ENCODE measurements at places on chromosomes 12 and 14. TPM values are rescaled to one million over a fixed set of nuclear protein-coding genes. Genes with fewer than 3 reads are reported as not detected.
A peak's percentile ranks its signal among the peaks of the same experiment; 100 is the strongest.

- no peak for ATAC-seq
Observed at GRCh38 chr12:79997096-79997791, 62.3 kb upstream of the PPP1R12A start.

DNA sequence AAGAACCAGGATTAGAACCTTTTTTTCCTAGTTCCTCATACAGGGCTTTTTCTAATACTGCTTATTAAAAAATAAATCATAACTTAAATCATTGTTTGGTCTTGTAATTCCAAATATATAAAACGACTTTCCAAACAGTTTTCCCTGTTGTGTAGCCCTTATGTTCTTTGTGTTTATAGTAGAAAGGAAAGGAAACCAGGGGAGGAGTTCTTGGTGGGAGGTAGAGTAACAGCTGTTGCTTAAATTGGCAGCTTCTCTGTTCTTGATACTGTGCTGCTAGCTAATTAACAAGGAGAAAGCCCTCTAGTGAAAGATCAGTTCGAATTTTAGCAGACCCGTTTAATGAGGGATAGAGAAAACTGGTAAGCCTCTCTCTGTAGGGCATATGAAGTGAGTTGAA is 15.0 kb downstream of the SRP54 start:
- ATAC-seq, result no peak

TCL1B gene
- total RNA-seq, result not detected

DNA sequence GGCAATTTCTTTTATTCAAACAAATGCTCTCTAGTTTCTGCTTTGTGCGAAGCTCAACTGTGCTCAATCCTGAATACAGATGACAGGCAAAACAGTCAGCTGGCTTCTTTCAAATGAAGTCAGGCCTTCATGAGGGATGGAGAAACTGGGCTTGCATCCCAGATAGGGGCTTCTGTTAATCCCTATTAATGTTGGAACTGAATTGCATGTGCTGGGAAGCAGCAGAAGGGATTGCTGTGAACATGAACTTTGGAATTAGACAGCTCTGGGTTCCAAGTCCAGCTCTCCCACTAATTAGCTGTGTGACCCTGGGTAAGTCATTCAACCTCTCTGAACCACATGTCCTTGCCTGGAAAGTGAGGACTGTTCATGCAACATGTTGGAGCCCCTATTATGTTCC is 21.1 kb upstream of the CORO1C start:
- ATAC-seq, result no peak

- ATAC-seq, result no peak
Observed at GRCh38 chr12:2692080-2692479, 102.7 kb upstream of the FKBP4 start.

DNA sequence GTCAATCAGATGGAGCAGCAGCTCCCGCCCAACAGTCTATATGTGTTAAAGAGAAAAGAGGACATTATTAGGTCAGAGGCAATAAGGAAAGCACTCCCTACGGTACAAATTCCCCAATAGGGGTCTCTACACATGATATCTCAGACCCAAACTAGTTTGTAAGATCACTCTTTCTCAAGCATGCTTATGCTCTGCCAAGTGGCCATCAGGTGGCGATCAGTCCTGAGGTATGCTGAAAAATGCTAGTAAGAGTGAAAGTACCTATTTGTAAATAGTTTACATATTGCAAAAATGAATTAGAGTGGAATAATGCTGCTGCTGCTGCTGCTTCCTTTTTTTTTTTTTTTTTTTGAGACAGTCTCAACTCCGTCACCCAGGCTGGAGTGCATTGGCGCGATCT is 61.0 kb downstream of the CPM start:
- ATAC-seq, result peak; percentile 40

- no peak for ATAC-seq
Observed at GRCh38 chr12:5901416-5901815, 43.6 kb downstream of the ANO2 start.

DNA sequence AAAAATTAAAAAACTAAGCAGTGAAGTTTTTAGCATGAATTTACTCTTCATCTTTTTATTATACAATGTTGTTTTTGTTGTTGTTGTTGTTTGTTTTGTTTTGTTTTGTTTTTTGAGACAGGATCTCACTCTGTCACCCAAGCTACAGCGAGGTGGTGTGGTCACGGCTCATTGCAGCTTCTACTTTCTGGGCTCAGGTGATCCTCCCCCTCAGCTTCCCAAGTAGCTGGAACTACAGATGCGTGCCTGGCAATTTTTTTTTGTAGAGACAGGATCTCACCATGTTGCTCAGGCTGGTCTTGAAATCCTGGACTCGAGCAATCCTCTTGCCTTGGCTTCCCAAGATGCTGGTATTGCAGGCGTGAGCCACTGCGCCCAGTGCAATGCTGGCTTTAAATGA is 11.3 kb downstream of the PPFIBP1 start:
- no peak for ATAC-seq

GRCh38 chr12:94434171-94434570 is 25.5 kb downstream of the CEP83 start:
- no peak for ATAC-seq

- ATAC-seq, result no peak
Observed at GRCh38 chr12:46435625-46436024, 63.1 kb upstream of the SLC38A2 start.

GPD1 gene
- 6.4 TPM for total RNA-seq

DNA sequence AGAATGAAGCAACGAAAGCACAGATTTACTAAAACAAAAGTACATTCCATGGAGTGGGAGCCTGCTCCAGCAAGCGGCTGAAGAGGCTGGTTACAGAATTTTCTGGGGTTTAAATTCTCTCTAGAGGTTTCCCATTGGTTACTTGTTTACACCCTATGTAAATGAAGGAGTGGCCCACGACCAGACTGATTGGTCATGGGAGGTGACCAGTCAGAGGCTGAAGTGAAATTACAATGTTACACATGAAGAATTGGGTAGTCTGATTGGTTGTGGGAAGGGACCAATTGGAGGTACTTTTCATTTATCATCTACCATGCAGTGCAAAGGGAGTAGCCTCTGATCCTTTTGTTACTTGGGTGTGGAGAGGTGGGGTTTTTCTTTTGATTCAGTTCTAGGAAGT is 36.2 kb upstream of the APPL2 start:
- ATAC-seq, result no peak

DUSP6 gene
- total RNA-seq, result 5.9 TPM

GRCh38 chr12:79439175-79439825 is 251.5 kb downstream of the PAWR start:
- ATAC-seq, result no peak

GRCh38 chr14:35826952-35827416 is 846 bp downstream of the BRMS1L start:
- ATAC-seq, result no peak

GRCh38 chr14:23171222-23171975 is 12.1 kb downstream of the SLC7A8 start:
- ATAC-seq, result no peak

DNA sequence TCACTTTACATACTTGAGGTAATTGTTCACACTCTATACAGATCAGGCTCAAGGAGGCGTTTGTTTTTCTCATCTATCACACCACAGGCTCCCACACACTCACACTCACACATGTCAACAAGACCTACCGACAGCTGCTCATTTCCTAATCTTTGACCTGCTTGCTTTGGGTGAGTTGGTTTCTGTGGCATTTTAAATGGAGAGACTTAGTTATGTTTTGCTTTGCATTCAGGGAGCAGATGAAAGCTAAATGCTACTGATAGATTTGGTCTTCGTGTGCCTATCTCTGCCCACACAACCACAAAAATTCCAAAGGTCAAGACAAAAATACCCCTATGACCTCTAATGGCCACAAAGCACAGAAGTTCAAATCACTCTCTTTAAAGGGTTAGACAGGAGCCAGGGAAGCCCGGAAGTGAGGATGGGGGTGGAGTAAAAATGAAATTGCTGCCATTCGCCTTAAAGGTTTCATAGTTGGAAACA is 203.5 kb upstream of the G2E3 start:
- no peak for ATAC-seq

- no peak for ATAC-seq
Observed at GRCh38 chr12:56645201-56645716, 525 bp downstream of the ATP5F1B start.

DNA sequence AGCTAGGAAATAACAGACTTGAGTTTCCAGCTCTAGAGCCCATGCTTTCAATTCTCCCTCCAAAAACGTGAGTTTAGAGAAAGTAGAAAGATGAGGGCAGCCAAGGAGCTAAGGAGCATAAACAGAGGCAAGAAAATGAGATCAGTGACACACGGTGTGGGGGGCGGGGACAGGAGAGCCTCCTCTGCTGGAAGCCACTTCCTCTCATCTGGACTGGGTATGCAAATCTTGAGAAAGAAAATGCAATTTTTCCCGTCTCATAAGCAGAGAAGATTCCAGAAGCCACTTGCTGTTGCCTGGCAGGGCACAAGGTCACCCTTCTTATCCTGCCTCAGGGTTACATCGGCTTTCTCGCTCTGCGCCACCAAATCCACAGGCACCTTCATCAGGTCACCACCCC is 6.0 kb downstream of the OR10P1 start:
- no peak for ATAC-seq

HOXC4 gene
- total RNA-seq, result 23.3 TPM

AEBP2 gene
- 25.1 TPM for total RNA-seq

DNA sequence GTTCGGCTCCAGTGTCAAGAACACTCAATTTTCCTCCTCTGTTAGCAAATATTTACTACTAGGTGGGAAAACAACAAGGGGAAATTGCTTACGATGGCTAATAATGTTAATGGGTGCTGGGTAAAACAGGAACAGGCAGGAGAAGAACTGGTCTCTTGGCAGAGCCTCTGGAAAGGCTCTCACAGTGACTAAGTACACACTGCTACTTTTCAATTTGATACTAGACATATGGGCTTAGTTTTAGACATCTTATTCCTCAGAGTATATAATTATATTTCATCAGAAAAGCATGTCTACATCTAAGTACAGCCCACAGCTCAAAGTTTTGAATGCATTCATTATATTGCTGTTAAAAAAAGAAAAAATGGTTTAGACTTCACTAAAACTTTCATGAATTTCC is 65.4 kb upstream of the SAV1 start:
- no peak for ATAC-seq

KRT74 gene
- not detected for total RNA-seq

DNA sequence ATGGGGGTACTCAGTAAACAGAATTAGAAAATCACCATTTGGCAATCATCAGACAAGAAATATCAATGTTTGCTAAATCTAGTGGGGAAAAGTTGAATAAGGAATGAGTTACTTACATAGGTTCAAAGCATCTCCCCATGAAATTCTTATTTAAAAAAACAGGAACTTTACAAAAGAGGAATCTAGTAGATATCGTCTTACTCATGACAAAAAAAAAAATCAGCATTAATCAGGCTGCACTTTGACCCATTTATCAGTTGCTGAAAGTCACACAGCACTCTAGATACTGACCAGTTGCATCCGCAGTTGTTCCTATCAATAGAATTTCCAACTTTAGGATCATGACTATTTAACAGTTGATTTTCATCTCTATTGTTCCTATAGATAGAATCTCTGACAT is 5.8 kb upstream of the DICER1 start:
- ATAC-seq, result no peak

DNA sequence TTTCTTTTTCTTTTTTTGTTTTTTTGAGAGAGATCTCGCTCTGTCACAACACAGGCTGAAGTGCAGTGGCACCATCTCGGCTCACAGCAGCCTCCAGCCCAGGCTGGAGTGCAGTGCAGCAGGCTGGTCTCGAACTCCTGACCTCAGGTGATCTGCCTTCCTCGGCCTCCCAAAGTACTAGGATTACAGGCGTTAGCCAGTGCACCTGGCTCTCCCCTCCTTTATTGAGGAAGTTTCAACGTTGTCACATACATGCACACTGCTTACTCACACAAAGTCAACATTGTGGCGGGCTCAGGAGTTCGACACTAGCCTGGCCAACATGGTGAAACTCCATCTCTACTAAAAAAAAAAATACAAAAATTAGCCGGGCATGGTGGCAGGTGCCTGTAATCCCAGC is 32.0 kb downstream of the EAPP start:
- no peak for ATAC-seq

DNA sequence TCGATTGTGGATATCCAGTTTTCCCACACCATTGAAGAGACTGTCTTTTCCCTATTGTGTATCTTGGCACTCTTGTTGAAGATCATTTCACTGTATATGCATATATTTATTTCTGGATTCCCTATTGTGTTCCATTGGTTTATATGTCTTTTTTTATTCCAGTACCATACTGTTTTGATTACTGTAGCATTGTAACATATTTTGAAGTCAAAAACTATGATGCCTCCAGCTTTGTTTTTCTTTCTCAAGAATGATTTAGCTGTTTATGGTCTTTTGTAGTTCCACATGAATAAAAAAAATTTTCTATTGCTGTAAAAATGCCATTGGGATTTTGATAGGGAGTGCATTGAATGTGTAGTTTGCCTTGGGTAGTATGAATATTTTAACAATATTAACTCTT is 128.1 kb upstream of the SLC38A2 start:
- ATAC-seq, result no peak

GRCh38 chr12:13233830-13234641 is 37.5 kb downstream of the EMP1 start:
- ATAC-seq, result peak; percentile 87

BCL2L14 gene
- 1.9 TPM for total RNA-seq
